Renal cortical epithelial cell (primary cell): ENCODE measurements at places on chromosomes 7 and 10. TPM values are rescaled to one million over a fixed set of nuclear protein-coding genes. Genes with fewer than 3 reads are reported as not detected.

Gene GARIN1A
- 0.17 and 0.60 TPM in 2 replicates for total RNA-seq

Gene TMEM270
- total RNA-seq = not detected in 2 replicates

Gene TFR2
- 0.35 and 1.0 TPM in 2 replicates for total RNA-seq

Gene CCDC3
- under 0.01 TPM in 1 of 2 replicates, not detected in the other for total RNA-seq

Gene LRIT1
- total RNA-seq = not detected in 2 replicates
